ENCODE measurements at places on chromosomes 2 and 18.

GRCh38 chr2:75241696-75242095, 42.4 kb upstream of the TACR1 start:
- no peak for DNase-seq

GRCh38 chr2:153354377-153354776, 124.2 kb downstream of the RPRM start:
- no peak for DNase-seq

DNA sequence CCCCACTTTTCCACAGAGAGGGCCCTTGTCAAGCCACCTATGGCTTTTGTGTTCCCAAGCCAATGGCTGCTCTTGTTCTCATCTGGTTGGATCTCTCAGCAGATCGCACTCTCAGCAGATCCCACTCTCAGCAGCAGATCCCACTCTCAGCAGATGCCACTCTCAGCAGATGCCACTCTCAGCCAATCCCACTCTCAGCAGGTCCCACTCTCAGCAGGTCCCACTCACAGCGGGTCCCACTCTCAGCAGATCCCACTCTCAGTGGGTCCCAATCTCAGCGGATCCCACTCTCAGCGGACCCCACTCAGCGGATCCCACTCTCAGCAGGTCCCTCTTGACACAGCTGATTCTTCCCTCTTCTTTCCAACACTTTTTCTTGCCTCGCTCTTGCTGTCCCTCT, 59.3 kb upstream of the MGAT4A start:
- no peak for DNase-seq

DNA sequence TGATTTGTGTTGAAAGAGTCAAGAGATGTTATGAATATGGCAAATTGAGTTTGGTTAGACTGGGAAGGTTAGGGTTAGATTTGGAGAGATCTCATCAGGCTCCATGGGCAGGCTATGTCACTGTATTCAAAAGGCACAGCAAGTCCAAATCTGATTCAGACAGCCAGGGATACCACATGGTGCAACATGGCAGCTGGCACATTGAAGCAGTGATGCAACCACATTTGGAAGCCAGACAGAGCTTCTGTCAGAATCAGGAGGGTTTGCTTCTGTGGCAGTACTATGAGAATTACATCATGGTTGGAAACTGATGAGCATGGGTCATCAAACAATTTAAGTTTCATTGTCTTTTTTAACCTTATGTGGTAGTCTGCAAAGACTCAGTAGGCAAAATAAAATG, 772.2 kb downstream of the SUCLG1 start:
- DNase-seq: no peak

DNA sequence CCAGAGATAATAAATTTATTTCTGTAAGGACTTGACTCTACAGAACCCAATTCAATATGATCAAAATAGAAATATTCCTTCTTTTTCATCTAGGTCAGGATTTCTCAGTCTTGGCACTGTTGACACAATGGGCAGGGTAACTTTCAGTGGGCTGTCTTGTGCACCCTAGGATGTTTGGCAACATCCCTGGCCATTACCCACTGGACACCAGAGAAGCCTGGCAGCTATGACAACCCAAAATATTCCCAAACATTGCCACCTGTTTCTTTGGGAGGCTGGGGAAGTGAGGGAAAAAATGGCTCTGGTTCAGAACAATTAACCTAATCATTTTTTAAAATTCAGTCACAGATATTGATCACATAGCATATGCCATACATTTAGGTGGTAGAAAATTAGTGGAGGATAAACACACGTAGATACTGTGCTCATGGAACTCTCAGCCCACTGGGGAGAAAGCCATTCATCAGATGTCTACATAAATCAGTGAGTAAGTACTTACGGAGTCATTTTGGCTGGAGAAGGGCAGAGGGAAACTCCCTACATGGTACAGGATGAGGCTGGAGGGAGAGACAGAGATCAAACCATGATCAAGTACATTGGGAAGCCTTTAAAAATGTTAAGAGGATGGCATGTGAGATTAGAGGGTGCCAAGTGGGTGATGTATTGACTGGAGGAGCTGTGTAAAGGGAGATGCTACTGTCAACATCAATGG, 718 bp upstream of the TNP1 start:
- no peak for DNase-seq

GRCh38 chr2:85458601-85459563, 40.4 kb downstream of the SH2D6 start:
- no peak for DNase-seq

- DNase-seq: no peak
These were observed 3.9 kb downstream of the GLI2 start for GRCh38 chr2:120739438-120740090.

GRCh38 chr2:109342930-109343329, 213.9 kb downstream of the SH3RF3 start:
- no peak for DNase-seq

GRCh38 chr2:49129034-49129433, 25.3 kb downstream of the FSHR start:
- DNase-seq: no peak

- no peak for DNase-seq
These were observed 141.1 kb downstream of the ANTXR1 start for GRCh38 chr2:69154106-69154505.

- DNase-seq: no peak
These were observed 674 bp downstream of the EVX2 start for GRCh38 chr2:176082824-176083751.

- no peak for DNase-seq
These were observed 16.3 kb downstream of the DTNA start for GRCh38 chr18:34726286-34727004.

DNA sequence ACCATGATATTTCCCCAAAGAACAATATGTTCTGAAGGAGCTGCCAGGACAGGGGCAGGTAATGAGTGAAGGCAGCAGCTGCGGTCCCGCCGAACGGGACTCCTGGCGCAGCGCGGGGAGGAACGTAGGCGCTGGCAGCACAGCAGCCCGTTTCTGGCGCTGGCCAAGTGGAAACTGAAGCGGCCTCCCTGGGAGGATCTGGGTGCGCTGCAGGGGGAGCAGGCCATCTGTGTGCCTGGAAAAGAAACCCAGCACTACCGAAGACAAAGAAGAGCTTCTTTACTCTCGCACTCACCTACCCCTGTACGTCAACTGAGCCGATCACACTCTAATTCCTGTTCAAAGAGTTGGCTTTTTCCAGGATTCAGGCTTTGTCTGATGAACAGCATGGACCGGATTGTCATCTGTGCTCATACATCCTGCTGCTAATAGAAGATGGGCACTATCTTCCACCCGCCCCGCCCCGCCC, 11.8 kb downstream of the G6PC2 start:
- no peak for DNase-seq

DNA sequence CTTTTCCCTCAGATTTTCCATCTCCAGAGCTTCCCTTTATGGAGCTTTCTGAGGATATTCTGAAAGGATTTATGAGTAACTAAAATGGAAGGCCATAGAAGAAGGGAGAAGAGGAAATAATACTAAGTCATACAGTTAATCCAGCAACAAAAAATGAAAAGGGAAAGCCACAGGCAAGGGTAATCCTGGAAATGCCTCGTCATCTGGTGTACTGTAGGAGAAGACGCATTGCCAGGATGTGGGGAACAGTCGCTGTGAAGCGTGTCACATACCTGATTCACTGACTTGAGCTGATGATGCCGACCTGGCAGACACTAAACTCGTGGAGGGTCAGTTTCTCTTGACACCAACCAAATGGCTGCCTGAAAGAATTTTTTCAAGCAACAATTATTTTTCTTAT, 34.7 kb upstream of the ALPP start:
- no peak for DNase-seq

- DNase-seq: no peak
These were observed 1.5 kb downstream of the CRYGC start for GRCh38 chr2:208128136-208128535.

DNA sequence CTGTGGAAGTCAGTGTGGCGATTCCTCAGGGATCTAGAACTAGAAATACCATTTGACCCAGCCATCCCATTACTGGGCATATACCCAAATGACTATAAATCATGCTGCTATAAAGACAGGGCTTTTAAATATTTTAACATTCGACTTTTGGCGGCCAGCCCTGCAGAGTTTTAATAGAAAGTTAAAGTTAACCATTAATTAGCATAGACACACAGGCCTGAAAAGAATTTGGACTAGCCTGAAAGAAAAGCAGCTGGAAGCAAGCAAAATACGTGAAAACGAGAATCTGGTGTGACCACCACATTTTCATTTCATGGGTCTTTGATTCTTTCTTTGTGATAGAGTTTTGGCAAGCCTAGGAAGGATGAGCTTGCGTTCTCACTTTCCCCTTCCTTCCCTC, 184.0 kb downstream of the SCG2 start:
- no peak for DNase-seq

DNA sequence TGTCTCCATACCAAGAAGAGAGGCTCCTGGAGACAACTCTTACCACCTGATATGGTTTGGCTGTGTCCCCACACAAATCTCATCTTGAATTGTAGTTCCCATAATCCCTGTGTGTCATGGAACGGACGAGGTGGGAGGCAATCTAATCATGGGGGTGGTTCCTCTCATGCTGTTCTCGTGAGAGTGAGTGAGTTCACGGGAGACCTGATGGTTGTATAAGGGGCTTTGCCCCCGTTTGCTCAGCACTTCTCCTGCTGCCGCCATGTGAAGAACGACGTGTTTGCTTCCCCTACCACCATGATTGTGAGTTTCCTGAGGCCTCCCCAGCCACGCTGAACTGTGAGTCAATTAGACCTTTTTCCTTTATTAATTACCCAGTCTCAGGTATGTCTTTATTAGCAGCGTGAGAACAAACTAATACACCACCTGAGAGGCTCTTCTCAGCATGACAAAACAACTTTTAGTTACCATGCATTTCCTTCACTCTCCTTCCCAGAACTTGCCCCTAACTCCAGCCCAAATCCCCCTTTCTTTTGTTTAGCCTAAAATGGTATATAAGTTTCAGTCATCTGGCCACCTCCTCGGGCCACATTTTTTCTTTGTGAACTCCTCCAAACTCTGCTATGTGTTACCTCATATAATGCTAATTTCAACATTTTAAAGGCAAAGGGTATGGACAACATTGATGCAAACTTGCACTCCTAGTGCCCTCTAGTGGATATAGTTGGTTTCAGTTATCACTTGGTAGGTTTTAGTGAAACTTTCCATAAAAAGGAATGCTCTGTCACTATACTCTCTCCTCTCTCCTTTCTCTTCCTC, 58.6 kb upstream of the SLC25A52 start:
- DNase-seq: no peak

DNA sequence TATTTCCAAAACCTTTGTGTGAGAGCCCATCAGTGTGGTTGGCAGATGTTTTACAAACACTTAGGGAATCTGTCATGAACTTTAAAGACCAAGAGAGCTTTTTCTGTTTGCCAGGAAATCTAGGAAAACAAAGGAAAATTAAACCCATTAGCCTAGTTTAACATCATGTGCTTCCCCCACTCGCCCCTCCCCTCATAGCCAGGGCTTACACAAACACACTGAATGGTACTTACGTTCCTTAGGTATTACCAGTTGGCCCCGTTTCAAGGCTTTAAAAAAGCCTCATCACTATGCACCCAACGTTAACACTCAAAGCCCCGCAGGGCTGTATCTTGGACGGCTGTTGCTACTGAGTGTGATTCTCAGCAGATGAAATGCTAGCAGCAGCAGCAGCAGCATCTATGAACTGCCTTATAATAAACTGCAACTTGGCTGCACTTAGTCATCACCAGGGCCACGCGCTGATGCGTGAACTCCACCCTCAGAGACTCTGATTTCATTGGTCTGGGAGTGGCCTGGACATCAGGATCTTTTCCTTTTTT, 20.1 kb upstream of the TTC39C start:
- no peak for DNase-seq

DNA sequence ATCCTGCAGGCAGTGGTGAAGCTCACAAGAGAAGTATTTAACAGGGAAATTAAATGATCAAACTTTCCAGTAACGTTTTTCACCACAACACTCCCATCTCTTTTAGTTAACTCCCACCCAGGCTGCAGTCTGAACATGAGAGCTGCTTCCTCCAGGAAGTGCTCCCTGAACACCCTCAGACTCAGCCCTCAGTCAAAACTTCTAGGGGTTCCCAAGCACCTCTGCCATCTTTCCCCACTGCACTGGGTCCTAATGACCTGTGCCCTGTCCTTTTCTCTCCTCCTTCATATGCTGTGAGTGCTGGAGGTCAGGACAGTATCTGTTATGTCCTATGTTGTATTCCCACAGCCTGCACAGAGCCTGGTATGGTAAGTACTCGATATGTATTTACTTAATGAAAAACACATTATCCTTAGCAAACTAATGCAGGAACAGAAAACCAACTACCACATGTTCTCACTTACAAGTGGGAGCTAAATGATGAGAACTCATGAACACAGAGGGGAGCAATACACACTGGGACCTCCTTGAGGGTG, 49.2 kb upstream of the ASPRV1 start:
- no peak for DNase-seq
